ENCODE measurements at places on chromosomes 3 and 15.

DNA sequence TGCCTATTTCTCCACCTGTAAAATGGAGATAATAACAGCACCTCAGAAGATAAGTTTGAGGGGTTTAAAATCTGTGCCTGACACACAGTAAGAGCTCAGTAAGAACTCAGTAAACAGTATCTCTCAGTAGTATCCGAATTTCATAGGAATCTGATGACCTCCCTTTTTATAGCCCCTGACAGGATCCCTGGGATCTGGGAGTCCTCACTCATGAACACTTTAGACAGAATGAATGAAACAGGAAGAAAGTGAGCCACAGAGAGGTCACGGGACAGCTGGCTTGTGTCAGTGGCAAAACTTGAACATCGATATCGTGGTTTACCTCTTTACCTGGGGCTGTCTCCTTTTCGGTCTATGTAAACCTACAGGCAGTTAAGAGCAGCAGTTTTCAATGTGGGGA, 51.2 kb downstream of the LRTM1 start:
- DNase-seq: no peak

DNA sequence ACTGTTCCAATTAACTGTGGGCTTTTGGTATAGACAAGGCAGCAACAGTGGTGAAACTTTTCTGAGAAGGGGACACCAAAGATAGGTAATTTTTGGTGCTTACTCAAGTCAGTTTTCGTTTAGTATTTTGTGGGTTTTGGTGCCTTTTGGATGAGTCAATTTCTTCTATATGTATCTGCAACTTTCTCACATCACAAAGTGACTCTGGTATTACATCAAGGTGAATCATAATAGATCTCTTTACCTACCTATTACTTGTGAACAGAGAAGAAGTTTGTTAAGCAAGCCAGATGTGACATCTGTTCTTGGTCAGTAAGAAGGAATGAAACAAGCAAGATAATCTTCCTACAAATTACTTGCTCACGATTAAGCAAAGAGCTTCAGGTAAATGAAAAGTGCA, 732.4 kb upstream of the DPPA4 start:
- no peak for DNase-seq

DNA sequence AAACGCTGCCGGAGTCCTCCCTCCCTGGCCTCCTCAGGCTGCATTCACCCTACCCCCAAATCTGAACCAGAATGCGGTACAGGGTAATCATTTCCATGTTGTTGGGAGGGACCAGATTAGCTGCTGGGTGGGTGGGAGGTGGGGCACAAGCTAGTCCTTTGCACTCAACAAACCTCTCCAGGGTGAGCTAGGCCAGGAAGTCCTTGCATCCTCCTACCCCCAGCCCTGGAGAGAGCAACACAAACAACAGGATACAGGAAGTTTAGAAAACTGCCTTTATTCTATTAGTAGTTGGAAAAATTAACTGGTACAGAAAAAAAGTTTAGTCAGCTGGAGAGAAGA, 702 bp upstream of the GPX1 start:
- no peak for DNase-seq

GRCh38 chr3:156787926-156788663, 38.1 kb upstream of the LEKR1 start:
- no peak for DNase-seq

- no peak for DNase-seq
Measured at GRCh38 chr3:43998370-43998835, 243.3 kb upstream of the TOPAZ1 start.

DNA sequence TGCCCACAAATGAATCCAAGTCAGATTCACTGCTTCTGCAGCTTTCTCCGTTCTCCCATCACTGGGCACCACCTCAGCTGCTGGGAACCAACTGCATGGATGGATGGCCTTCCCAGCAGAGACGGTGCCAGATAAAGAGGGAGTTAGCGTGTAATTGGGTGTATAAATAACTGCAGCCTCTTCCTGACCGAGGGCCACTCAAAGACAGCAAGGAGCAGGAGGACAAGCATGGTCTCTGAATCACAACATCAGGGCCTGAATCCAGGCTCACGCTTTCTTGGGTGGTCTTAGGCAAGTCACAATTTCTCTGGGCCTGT, 31.7 kb downstream of the TSPAN3 start:
- no peak for DNase-seq

DNA sequence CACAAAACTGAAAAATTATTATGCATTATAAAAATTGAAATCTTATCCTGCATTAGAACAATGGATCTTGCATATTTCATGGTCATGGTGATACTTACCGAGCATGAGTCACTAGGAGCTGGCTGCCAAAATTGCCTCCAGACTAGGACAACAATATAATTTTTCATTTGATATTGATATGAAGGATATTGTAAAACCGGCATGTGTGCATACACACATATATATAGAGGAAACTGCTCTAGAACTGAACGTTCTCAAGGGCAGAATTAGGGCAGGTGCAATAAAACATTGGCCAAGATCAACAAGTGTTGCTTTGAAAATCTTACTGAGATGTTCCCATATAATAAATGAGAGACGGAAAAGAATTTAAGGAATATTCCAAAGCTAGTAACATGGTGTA, 319.4 kb upstream of the POU1F1 start:
- no peak for DNase-seq

- DNase-seq: no peak
Measured at GRCh38 chr3:100335434-100335833, 877 bp downstream of the NIT2 start.

DNA sequence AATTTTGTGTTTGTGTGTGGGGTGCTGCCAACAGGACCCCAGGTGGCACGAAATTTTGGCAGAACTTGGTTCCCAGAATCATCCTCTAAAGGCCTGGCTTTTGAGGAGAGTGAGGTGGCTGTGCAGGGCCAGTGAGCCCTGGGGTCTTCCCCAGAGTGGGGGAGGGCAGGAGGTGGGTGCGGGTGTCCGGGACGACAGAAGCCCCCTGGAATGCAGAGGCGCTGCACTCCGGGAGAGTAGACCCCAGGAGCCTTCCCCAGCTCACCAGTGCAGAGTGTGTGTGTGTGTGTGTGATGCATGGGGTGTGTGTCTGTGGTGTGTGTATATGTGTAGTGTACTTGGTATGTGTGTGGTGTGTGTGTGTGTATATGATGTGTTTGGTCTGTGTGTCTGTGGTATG, 44.4 kb upstream of the SEC13 start:
- no peak for DNase-seq

DNA sequence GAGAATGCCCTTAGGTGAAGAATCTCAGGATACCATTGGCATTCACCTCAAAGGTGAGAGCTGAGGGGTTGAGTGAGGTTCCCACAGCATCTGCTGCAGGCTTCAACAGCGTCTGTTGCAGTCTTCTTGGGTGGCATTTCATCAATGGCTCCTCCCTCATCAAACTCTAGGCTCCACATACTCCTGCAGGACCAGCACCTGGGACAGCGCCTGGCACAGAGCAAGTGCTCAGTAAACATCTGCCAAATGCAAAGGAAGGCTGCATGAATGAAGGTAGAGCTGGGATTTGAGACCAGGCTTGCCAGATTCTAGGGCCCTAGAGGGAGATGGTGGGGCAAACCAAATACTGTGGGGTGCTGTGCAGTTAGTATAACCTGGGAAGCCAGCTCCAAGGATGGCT, 9.6 kb downstream of the TRH start:
- DNase-seq: no peak

- DNase-seq: no peak
Measured at GRCh38 chr15:70429056-70429722, 331.5 kb upstream of the TLE3 start.

GRCh38 chr3:78906245-78906644, 861.6 kb downstream of the ROBO1 start:
- DNase-seq: no peak

- no peak for DNase-seq
Measured at GRCh38 chr3:47813551-47814177, 10.7 kb downstream of the DHX30 start.

- no peak for DNase-seq
Measured at GRCh38 chr3:37435572-37435971, 261.2 kb upstream of the LRRFIP2 start.

GRCh38 chr3:53555068-53555588, 60.7 kb downstream of the CACNA1D start:
- DNase-seq: no peak

DNA sequence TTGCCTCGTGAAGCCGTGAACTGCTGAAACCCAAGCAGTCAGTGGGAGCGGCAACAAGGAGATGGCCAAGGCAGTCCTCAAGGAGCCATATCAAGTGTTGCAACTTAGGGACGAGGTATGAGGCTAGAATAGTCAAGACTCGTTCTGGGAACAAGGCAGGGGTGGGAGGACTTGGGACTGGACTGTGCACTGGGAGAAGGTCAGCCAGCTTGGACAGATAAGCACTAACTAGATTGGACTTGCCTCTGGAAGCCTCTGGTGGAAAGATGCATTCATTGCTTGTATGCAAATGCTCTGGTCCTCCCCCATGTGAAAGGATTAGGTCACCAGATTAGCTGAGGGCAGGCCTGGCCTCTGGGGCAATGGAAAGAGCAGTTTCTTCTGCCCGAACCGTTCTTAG, 123.3 kb upstream of the CTNNB1 start:
- DNase-seq: no peak

DNA sequence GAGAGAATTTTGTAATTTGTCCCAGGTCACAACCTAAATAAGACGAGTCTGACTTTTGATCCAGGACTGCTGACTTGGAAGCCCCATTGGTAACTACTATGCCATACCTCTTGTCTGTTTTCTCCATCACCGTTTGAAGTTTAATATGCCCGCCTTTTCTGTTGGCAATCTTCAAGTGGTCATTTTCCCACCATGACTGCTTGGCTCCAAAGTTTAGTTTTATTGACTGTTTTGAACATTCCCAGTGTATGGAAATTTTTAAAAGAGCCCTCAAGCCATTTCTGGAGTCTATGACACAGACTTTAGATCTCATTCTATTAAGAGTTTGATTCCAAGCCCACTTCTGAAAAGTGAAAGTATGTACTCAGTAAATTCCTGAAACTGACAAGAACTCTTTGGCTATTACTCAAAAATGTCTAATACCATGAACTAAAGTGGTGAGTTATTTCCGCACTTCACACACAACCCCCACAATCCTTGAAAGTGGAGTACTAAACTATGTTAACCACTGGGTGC, 136.7 kb upstream of the ADAMTS9 start:
- DNase-seq: no peak

DNA sequence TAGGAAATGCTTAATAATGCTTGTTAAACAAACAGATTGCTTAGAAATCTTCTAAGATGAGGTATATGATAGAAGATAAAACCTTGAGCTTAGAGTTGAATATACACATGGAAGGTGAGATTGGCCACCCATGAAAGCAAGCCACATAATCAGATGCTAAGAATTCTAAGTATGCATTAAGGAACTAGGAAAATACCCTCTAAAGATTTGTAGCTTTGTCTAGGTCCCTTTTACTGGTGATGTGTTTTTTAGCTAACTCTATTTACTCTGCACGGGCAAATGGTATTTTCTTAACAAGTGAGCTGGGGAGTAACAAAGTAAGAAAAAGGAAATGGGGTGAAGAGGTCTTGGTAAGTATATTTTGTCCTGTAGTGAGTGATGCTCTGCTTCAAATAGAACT, 310.3 kb downstream of the OXSM start:
- DNase-seq: no peak

Measured in central memory CD8-positive, alpha-beta T cell (primary cell).